ENCODE measurements at places on chromosomes 4 and X.
A peak's percentile ranks its signal among the peaks of the same experiment; 100 is the strongest.

- peak; percentile 36 for DNase-seq
Observed at GRCh38 chrX:123173833-123174232, 10.2 kb upstream of the GRIA3 start.

DNA sequence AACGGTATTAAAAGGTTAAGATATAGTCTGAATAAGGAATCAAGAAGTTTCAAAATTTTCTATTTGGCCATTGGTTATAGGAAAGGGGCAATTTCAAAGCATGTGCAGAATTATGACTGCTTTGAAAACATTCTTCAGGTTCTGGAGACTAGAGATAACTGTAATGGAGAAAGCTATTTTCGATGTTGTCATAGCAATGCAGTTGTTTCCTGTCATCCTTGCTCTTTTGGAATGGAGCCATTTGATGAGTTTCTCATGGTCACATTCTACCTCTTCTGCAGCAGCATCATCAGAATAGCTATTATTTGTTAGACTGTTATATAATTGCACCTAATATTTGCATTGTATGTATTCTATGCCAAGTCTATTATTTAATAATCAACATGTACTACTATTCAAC lies 368.2 kb upstream of the NR3C2 start:
- DNase-seq, result no peak

GRCh38 chr4:157096439-157096838 lies 20.5 kb downstream of the GLRB start:
- no peak for DNase-seq

DNA sequence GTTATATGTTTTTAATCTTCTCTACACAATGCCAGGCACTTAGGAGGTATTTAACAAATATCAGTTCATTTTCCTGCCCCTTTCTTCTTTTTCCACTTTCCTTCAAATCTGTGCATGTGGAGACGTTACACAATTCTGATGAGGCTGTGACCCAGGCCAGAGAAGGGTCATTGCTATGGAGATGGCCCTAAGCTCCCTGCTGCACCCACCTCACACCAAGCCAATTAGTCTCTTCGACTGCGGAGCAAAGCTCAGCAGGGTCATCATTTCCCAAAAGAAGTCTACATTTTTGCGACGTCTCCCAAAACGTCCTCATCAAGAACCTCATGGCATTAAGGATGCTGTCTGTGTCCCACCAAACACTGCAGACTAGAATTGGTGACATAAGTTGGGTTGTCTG lies 28.9 kb upstream of the VEGFD start:
- DNase-seq, result no peak

- no peak for DNase-seq
Observed at GRCh38 chr4:15336410-15337167, 91.2 kb upstream of the C1QTNF7 start.

- no peak for DNase-seq
Observed at GRCh38 chr4:52833941-52834525, 28.1 kb upstream of the RASL11B start.

DNA sequence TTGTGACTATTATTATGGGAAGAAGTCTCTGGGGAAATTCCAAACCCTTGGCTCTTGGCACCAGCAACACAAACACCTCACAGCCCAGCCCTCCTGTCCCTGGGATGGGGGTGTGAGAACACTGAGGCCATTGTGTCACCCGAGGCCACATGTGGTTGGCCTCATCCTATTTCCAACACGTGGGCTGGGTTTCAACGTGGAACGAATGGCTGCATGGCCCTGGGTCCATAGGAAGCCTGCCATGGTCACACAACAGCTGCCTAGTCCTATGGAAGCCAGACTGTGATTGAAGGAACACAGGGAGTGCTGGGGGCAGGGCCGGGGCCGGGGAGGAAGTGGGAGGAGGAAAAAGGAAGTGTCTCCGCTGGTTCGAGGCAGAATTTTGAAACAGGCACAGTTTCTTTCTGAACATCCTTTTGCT lies 10.0 kb downstream of the CLCN4 start:
- peak; percentile 16 for DNase-seq
